Karpas-422 (cell line): ENCODE measurements at places on chromosomes 2 and 18. TPM values are rescaled to one million over a fixed set of nuclear protein-coding genes. Genes with fewer than 3 reads are reported as not detected.
A peak's percentile ranks its signal among the peaks of the same experiment; 100 is the strongest.

IL18R1 gene
- total RNA-seq: 0.36 TPM in 1 of 2 replicates, not detected in the other

GRCh38 chr2:70608373-70608772, 54.7 kb upstream of the TGFA start:
- no peak overlapping the region for H3K4me3 ChIP-seq
- no peak for DNase-seq
- no peaks in the 10 kb centered on the region for H3K36me3 ChIP-seq
- H3K4me1 ChIP-seq: no peaks in the 10 kb centered on the region
- no peak overlapping the region for H3K27ac ChIP-seq

MYO7B gene
- 0.94 and 3.0 TPM in 2 replicates for total RNA-seq

SULT1C2 gene
- total RNA-seq: not detected in 2 replicates

CTAGE1 gene
- total RNA-seq: not detected in 2 replicates

WNT6 gene
- 7.8 and 7.9 TPM in 2 replicates for total RNA-seq

GRCh38 chr2:47661310-47661709, 121.6 kb upstream of the MSH6 start:
- H3K4me1 ChIP-seq: peaks cover 77% of the 10 kb centered on the region
- H3K4me3 ChIP-seq: no peak overlapping the region
- peaks cover 3% of the 10 kb centered on the region; the same call in 1 of the 2 replicates for H3K36me3 ChIP-seq
- peak; percentile 75 for DNase-seq

FABP1 gene
- not detected in 2 replicates for total RNA-seq

SKOR2 gene
- total RNA-seq: not detected in 2 replicates

EFR3B gene
- total RNA-seq: 0.22 and 0.58 TPM in 2 replicates

- H3K4me3 ChIP-seq: no peak overlapping the region
- H3K36me3 ChIP-seq: no peaks in the 10 kb centered on the region
- H3K27me3 ChIP-seq: no peaks in the 10 kb centered on the region
- H3K27ac ChIP-seq: no peak overlapping the region
- no peaks in the 10 kb centered on the region for H3K4me1 ChIP-seq
- DNase-seq: no peak
Observed at GRCh38 chr2:223560749-223561435, 41.3 kb downstream of the SCG2 start.
